ENCODE measurements at places on chromosomes 4 and X.

DNA sequence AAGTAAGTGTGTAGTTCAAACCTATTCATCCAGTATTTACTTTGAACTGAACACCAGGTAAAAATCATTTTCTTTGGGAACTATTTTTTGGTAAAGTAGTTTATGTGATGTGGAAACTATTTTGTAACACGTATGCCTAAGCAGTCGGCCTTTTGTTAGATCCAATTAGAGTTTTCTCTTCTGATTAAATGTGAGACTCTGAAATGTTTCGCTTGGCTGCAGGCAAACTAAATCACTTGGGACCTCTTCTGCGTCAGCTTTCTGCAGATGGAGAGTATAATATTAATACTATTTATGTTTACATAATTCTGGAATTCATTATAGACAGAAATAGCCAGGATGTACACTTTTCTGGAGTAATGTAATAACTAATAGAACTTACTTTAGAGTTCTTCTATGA is 46.9 kb downstream of the BMPR1B start:
- DNase-seq = peak; percentile 70

GRCh38 chr4:126871810-126872209 is 760.9 kb upstream of the INTU start:
- DNase-seq = no peak

GRCh38 chrX:108090491-108091263 is 665 bp downstream of the PSMD10 start:
- DNase-seq = no peak

DNA sequence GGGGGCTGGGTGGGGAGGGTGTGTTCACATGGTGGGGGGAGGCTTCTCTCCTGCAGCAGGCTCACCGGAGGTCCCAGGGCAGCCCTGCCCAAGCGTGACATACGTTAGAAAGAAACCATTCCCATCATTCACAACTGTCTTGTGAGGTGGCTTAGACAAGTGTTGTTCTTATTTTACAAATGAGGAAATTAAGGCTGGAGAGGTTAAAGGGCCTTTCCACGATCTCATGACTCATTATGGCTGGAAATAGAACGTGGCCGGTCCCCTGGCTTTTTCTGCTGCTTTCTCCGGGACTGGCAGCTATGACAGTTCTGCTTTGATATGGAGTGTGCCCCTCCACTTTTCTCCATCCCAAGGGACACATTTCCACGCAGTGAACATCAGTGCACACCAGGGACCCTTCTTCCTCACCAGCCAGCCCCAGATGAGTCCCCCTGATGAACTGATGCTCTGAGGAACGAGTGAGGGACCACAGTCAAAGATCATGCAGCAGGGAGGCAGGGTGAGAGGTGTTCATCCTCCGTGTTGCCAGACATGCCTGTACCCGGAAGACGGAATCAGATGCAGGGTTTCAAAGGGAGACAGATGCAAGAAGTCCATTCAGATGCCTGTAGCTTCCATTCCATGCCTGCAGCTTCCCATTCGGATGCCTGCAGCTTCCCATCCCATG is 64.0 kb upstream of the ACSL1 start:
- peak; percentile 35 for DNase-seq

GRCh38 chr4:87391576-87392054 is 627 bp upstream of the HSD17B11 start:
- DNase-seq = no peak

DNA sequence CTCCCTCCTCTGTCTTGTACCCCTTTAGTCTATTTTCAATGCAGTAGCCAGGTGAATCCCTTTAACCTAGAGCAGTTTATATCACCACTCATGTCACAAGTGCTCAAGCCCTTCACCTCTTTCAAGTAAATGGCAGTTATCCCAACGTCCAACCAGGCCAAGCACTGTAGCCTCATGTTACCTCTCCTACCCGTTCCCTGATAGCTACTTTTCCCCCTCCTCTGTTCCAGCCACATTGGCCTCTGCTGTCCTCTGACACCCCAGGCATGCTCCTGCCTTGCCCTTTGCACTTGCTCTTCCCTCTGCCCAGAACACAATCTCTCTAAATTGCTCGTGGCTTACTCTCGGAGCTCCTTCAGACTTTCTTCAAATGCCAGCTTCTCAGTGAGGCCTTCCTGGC is 15.2 kb downstream of the GUCY1B1 start:
- no peak for DNase-seq

DNA sequence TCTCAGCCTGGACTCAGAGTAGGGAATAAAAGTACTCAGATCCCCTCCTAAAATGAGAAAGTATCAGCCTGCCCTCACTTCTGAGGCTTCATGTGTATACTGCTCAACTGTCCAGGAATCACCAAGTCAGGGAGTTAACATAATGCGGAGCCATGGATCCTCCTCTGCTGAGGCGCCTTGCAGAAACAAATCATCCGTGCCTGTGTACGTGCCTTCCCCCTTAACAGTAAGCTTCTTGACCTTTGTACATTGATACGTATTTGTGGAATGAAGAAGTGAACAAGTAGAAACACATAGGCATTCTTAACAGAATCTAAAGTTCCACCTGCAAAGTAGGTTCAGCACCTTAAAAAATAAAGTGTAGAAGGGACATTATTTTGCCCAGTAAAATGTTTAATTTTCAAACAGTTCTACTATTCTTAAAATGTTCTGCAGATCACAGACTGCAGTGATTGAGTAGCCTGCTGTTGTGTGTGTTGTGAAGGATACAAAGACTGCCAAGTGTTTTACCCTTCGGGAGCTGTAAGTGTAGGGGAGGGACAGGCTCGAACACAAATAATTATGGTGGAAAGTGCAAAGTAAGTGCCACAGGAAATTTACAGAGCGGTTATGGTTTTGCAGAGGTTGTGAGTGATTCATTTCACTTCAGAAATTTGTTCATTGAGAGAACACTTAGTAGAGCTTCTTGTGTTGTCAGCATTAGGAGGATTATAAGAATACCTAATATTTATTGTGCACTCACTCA is 61.9 kb downstream of the ARHGAP10 start:
- no peak for DNase-seq

DNA sequence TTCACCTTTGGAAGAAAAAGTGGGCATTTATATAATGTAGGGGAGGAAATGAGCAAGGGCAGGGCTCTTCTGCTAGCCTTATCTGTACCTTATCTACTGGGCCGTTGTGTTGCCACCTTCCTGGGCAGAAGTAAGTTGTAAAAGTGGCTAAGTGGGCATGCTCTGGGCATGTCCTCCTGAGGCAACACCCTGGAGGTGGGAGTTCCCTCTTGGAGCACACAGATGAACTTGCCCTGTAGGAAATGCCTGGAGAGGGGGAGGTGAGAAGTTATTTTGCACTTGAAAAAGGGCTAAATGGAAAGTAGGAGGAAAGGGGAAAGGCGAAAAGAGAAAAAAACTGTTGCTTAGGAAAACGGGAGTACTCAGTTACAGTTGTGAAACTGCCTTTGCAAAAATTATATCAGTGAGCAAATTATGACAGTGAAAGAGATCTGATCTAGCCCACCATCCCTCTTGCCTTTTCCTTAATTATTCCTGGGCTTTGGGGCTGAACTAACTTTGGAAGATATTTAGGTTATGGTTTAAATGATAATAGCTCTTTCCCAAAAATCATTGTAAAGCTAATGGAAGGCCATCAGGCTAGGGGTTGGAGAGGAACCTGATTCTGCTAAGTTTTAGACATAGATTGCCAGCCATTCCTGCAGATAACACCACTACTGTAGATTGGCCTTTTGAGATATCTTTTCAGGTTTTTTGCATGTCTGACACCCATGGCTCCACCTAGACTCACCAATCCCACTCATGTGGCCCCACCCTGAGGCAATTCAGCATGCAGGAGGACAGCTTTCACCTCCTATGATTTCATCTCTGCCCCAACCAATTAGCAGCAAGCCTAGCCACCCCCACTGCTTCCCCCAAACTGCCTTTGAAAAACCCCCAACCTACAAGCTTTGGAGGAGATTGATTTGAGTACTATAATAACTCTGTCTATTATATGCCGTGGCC is 20.5 kb upstream of the ZNF81 start:
- DNase-seq = no peak

GRCh38 chr4:139329665-139330200 is 27.5 kb upstream of the NDUFC1 start:
- DNase-seq = no peak

- no peak for DNase-seq
Observed at GRCh38 chr4:154009191-154009590, 220.3 kb upstream of the SFRP2 start.

GRCh38 chr4:90028460-90028859 is 98.7 kb upstream of the CCSER1 start:
- DNase-seq = no peak

GRCh38 chr4:76339364-76339763 is 32.8 kb downstream of the STBD1 start:
- DNase-seq = no peak

Measured in eye (tissue), 1 donor.